ENCODE measurements at places on chromosomes 4 and X.
A peak's percentile ranks its signal among the peaks of the same experiment; 100 is the strongest.

- DNase-seq = no peak
Observed at GRCh38 chr4:150934022-150934421, 81.1 kb downstream of the LRBA start.

DNA sequence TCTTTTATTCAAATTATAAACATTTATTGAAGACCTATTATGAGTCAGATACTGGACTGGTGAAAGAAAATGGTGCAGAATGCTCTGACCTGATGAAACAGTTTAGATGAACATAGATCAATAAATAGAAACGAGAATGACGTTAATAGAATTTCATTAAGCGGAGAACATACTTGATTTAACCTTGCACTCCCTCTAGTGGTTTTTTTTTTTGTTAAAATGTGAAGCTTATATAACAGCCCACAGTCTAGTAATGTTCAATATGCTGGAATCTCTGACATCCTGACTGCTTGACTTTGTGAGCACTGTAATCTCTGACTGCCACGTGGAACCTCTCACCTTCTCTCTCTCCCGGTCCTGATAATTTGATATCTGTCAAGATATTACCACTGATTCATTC lies 32.3 kb downstream of the HDAC8 start:
- peak; percentile 25 for DNase-seq

- peak; percentile 51 for DNase-seq
Observed at GRCh38 chr4:186297013-186297645, 31.1 kb downstream of the F11 start.

- no peak for DNase-seq
Observed at GRCh38 chrX:115036029-115036428, 18.6 kb upstream of the IL13RA2 start.

DNA sequence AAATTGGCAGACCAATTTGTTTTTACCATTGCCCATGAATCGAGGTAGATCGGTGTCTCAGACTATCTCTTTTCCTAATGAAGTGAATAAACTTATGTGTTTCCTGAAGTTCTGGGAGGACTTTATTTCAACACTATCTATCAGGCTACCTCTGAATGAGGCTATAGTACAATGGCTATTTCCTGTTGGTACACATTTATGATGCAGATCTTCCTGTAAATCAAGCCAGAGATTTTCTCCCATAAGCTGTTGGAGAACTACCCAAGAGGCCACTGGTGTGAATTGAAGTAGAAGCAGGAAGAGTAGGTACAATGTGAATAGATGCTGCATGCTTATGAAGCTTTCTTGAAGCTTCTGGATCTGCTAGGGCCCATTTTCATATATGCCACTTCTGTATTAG lies 16.0 kb downstream of the TXK start:
- DNase-seq = no peak

GRCh38 chrX:123408821-123409737 lies 225.0 kb downstream of the GRIA3 start:
- no peak for DNase-seq

DNA sequence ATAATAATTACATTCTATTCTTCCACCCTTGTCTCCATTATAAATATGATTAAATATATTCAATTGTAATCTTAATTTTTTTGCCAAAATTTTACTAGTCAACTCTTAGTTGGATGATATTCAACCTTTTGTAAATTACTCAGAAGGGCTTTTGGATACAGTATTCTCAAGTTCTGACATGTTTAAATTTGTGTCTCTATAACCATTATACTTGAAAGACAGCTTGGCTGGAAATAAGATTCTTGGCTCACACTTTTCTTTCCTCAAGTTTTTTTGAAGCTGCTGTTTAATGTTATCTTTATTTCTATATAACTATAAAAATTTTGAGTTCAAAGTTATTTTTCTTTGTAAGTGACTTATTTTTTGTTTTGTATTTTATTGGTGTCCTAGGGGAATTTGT lies 214.4 kb downstream of the ARAP2 start:
- no peak for DNase-seq

GRCh38 chrX:95841863-95842262 lies 842.8 kb upstream of the DIAPH2 start:
- DNase-seq = no peak

DNA sequence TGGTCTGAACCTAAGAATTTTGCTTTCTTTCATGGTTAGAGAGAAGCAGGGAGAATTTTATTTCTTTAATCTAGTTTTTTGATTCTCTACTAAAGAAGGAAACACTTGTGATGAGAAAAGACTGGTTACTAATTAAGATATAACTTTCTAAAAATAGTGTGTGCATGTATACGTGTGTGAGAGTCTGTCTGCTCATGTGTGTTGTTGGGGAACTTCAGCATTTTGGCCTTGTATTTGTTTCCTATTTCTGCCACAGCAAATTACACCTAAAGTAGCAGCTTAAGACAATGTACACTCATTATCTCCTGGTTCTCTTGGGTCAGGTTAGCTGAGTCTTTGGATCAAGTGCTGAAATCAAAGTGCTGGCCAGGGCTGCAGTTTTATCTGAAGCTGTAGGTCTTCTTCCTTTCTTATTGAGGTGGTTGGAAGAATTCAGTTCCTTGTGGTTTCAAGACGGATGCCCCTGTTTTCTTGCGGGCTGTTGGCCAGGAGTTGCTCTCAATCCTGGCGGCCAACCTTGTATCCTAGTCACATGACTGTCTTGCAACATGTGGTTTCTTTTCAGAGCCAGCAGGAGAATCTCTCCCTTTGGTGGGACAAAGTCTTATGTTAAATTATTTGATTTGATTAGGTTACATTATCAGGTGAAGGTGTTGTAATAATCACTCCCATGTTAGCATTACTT lies 188.4 kb upstream of the CLNK start:
- peak; percentile 73 for DNase-seq

All from common myeloid progenitor, CD34-positive (primary cell).